ENCODE measurements at places on chromosomes 7 and 10.

GRCh38 chr7:115116773-115117715 is 195.2 kb downstream of the MDFIC start:
- DNase-seq: no peak

DNA sequence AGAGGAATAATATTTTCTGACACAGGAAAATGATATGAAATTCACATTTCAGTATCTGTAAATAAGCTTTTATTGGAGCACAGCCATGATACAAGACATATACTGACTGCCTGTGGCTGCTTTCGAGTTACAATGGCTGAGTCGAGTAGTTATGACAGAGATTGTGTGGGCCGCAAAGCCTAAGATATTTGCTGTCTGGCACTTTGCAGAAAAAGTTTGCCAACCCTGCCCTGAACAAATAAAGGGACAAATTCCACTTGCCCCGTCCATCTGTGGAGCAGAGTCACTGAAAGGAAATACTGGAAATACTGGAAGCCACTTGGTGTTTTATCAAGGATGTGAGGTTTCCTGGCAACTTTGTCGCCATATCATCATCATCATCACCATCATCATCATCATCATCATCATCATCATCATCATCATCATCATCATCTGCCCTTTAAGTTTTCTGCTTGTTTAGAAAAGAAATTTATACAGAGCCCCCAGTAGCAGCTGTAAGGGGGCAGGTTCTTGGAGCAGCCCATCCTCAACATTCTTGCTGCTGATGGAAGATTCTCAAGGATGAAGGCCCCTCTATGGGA is 85.8 kb downstream of the TCF7L2 start:
- DNase-seq: no peak

GRCh38 chr10:131435760-131436457 is 124.4 kb upstream of the TCERG1L start:
- DNase-seq: no peak

- no peak for DNase-seq
Observed at GRCh38 chr7:98957766-98958165, 79.4 kb downstream of the TRRAP start.

DNA sequence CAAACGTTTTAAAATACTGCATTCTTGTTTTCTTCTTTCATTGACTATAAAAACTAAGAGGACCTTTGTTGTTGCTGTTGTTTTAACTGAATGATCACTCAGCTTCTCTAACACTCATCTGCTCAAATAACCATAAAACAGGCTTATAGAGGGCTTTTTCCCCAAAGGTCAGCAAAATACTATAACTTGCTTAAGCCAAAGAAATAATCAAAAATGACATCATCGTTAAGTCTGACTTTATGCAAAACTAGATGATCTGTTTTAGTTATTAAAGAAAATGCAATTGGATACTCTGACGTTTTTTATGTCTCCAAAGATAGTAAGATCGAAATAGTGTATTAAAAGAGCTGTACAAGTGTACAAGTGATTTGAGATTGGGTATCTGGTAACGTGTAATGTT is 152.9 kb downstream of the SEMA3A start:
- no peak for DNase-seq

DNA sequence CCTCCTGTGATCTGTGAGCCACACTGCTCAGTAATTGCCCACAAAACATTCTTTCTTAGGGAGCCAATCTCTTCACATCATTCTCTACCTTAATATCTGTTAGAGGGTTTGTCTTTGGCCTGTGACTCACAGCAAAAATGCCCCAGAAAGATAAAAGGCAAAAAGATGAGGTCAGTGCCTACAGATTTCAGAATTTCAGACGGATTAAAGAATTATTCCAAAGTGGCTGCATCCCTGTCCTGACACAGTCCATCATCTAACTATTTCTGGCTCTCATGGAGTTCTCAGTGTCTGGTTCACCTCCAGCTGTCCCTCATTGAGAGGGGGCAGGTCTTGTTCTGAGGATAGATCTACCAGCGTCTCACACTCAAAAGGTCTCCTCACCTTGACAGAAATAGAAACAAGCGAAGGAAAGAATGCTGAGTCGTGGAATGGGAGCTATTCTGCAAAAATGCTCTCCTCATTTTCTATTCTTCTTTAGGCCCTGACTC is 138.5 kb upstream of the AOAH start:
- no peak for DNase-seq

- no peak for DNase-seq
Observed at GRCh38 chr10:108465871-108466641, 1301.5 kb upstream of the SORCS1 start.

DNA sequence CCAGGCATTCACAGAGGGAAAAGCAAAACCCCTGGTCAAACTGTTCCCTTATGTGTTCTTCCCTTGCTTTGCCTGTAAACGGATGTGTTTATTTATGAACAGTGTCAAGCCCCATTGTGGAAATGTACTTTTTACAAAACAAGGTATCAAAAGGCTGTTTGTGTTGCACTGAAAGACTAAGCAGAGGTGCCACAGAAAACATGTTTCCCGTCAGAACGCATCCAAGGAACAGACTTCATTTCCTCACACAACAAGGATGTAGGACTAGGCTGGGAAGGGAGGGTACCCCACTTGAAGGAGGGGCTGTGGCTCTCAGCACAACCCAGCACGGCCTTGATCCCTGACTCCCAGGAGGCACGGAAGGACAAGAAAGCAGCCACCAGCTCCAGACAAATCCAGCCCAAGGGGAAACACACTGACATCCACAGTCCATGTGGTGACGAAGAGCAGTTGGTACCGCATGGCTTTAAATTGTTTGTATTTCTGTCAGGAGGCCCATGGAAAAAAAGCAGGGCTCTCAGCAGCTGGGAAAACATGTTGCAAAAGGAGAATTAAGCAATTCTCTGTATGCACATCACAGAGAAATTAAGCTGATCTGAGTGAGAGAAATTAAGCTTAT is 85.6 kb downstream of the RNF216 start:
- DNase-seq: no peak

DNA sequence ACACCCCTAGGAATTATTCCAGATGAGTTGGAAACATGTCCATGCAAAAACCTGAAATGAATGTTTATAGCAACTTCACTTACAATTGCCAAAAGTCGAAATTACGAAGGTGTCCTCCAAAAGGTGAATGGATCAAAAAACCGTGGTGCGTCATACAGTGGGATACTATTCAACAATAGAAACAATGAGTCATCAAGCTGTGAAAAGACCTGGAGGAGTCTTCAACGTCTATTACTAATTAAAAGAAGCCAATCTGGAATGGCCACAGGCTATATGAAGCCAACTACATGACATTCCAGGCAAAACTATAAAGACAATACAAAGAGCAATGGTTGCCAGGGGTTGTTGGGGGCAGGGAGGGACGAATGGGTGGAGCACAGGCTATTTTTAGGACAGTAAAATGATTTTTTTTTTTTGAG is 12.6 kb upstream of the PPP2R2D start:
- no peak for DNase-seq

DNA sequence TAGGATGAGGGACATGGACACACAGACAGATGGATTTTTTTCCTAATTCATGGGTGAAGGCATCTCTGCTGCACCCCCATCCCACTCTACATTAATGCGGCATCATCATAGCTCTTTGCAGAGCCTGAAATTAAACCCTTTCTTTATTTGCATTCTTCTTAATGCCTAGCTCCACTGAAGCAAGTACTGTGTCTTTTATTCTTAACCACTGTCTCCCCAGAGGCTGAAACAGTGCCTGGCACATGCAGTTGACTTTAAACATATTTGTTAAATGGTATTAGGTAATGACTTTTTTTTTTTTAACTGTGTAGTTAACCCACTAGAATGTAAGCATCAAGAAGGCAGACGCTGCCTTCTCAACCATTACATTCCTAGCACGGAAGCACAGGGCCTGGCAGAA is 73.5 kb downstream of the SMURF1 start:
- DNase-seq: no peak

- no peak for DNase-seq
Observed at GRCh38 chr7:66142996-66143395, 28.3 kb downstream of the CRCP start.

GRCh38 chr7:130925136-130925794 is 191.3 kb upstream of the KLF14 start:
- DNase-seq: no peak

GRCh38 chr7:5177060-5177459 is 13.0 kb upstream of the WIPI2 start:
- no peak for DNase-seq

DNA sequence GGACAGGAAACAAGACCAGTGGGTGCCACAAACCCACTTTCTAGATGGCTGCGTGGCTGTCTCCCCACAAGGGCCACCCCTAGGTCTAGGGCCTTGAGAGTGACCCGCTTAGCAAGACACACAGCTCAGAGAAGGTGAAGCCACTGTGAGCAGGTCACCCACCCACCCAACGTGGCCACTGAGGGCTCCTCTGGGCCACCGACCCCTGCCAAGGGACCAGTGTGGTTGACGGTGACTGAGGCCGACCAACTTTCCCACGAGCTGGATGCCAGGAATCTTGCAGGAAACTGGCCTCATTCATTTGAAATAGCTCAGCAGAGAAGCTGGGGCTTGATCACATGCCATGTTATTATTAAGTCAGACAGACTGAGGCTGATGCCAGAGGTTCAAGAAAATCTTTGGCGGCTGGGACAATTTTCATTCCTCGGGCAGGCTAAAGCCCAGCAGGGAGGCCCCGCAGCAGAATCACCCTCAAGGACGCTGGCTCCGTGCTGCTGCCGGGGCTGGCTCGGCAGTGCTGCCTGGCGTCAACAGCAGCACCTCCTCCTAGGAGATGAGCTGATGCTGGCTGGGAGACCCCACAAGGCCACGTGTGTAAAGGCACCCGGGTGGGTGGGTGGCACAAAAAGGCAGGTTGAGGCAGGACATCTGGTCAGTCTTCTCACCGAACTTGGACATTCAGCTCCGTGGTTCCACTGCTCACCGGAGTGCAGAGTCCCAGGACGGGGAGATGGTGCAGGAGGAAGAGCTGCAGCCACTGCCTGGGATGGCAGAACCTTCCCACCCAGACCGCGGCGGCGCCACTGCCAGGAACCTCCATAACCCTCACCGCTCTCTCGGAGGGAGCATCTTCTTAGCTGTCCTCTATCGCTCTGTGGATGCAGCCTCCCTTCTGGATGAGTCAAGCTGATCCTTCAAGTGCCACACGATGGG is 57.8 kb downstream of the ZRANB1 start:
- DNase-seq: no peak

GRCh38 chr10:99850021-99850766 is 67.8 kb downstream of the ABCC2 start:
- no peak for DNase-seq

DNA sequence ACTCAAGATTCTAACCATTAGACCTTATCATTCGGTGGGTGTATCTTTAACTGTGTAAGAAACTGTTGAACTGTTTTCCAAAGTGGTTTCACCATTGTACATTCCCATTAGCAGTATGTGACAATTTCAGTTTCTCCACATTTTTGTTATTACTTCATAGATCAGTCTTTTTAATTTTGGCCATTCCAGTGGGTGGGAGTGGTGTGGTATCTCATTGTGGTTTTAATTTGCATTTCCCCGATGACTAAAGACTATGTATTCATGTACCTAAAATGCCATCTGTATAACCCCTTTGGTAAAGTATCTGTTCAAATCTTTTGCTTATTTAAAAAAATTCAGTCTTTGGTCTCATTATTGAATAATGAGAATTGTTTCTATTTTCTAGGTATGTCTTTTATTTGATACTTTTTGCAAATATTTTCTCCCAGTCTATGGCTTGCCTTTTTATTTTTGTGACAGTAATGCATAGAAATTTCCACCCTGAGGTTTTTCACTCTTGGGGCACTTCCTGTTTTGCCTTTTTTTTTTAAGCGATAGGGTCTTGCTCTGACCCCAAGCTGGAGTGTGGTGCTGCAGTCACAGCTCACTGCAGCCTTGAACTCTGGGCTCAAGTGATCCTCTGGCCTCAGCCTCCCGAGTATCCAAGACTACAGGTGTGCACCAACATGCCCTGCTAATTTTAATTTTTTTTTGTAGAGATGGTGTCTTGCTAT is 141.1 kb upstream of the ITGB1 start:
- no peak for DNase-seq

- DNase-seq: no peak
Observed at GRCh38 chr7:4021413-4021812, 660.7 kb upstream of the FOXK1 start.

GRCh38 chr10:122019414-122019975 is 30.5 kb downstream of the TACC2 start:
- DNase-seq: no peak

- DNase-seq: no peak
Observed at GRCh38 chr10:5095687-5096086, 1.5 kb downstream of the AKR1C3 start.

- no peak for DNase-seq
Observed at GRCh38 chr7:33646891-33647391, 258.4 kb upstream of the BMPER start.

DNA sequence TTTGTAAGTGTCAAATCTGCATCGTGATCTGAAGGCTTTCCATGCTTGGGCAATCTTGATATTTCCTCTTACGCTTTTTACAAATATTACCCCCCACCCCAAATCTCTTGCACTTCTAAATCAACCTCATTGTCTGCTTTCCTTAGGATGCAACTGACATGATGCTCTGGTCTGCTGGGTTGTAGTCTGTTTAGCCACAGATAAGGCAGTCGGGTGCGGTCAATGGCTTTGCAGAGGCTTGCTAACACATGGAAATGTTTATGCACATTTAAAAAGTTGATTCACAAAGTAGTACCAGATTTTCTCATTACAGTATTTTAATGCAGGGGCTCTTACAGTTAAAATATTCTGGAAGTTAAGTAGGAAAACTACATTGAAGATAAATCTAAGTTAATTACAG is 172.5 kb downstream of the BAMBI start:
- no peak for DNase-seq

Measured in GM10248 (cell line).